A549 treated with CpdA at 1 μM for 4 hours (cell line): ENCODE measurements at places on chromosomes 7 and 10. TPM values are rescaled to one million over a fixed set of nuclear protein-coding genes. Genes with fewer than 3 reads are reported as not detected.

The MACC1 gene
- total RNA-seq, result not detected in 5 replicates

The ZNF239 gene
- total RNA-seq, result 2.4 to 2.9 TPM (median 2.4 TPM) in 5 replicates

The GBX1 gene
- not detected in 5 replicates for total RNA-seq

The IL2RA gene
- not detected in 5 replicates for total RNA-seq

The IKZF1 gene
- total RNA-seq, result 0.01 TPM in 1 of 5 replicates, not detected in the others

The ZNF655 gene
- total RNA-seq, result 54.1 to 63.6 TPM (median 57.3 TPM) in 5 replicates

The EVX1 gene
- total RNA-seq, result 0.03 to 0.09 TPM (median 0.07 TPM) in 3 of 5 replicates, not detected in the others

The TMEM236 gene
- 0.05 to 0.12 TPM (median 0.07 TPM) in 5 replicates for total RNA-seq

The MRLN gene
- total RNA-seq, result not detected in 5 replicates
